ENCODE measurements at places on chromosomes 1 and 21.

- DNase-seq: no peak
Measured at GRCh38 chr1:66354311-66355201, 179.4 kb upstream of the SGIP1 start.

DNA sequence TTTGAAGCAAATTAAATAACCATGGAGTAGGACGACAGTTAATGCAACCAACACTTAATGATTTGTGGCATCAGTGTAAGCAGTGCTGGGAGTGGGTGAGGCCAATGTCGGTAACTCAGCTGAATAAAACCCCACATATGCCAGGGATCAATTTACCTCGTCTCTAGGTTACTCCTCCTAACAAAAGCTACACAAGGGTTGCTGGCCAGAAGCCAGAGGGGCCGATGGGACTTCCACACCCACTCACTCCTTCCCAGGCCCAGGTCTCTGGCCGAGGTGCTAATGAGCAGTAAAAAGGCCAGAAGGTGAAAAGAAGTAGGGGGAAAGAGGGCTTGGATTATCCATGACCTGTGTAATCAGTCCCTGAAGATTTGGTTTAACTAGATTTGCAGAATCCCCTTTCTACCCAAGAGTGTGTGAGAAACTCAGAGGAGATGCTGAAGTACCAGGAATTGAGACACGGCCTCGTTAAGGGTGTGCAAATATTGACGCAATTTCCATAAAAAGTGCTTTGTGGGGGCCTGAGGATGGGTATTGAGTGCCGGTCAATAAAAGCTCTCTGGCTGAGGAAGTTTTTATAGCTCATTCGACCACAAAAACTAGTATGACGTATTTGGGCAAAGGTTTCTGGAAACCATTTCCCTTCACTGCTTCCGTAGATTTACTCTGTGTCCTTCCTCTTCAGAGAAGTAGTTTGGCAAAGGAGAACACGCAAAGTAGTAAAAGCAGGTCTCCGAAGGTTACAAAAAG is 145.5 kb downstream of the TBX15 start:
- DNase-seq: no peak

- DNase-seq: no peak
Measured at GRCh38 chr1:159187033-159187432, 15.6 kb downstream of the CADM3 start.

GRCh38 chr1:100876291-100876690 is 18.4 kb downstream of the EXTL2 start:
- peak; percentile 59 for DNase-seq

DNA sequence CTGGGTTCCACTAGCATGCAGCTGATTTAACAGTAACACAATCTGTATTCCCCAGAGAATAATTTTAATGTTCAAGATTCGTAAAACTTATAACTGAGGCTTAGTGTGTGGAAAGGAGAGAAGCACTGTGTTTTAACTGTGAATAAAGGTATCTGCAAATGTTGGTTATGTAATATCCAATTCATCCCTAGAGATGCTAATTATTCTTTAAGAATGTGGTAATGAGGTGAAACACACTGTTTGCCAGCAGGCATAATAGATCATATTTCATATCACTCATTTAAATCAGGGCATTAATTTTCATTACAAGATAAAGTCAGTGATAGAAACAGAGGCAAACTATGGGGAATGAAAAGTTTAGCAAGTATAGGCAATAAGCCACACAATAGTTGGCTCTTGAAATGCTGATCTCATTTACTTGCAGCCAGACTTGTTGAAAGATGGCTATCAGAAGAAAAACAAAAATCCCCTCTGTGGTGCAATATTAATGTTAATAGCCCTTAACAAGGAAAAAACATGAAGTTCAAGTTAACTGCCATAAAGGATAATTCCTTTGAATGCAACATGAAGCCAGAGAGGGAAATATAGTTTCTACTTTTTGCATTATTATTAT is 33.4 kb downstream of the HMCN1 start:
- no peak for DNase-seq

- DNase-seq: no peak
Measured at GRCh38 chr1:172914501-172915144, 136.1 kb downstream of the TNFSF18 start.

DNA sequence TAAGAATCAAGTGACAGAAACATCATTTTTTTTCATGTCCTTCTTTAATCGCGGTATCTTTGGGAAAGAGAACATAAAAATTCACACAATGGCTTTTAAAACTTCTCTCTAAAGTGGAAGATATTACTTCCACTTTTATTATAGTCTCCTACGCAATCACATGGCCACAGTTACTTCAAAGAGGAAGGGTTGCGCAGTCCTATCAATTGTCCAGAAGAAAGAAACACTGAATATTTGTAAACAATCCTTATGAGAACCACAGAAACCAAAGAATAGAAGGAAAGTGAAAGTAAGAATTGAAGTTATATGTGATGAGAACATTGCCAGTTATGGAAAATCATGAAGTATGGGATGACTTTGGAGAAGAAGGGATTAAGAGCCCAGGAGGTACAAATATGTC is 32.6 kb downstream of the CFH start:
- DNase-seq: peak; percentile 47

DNA sequence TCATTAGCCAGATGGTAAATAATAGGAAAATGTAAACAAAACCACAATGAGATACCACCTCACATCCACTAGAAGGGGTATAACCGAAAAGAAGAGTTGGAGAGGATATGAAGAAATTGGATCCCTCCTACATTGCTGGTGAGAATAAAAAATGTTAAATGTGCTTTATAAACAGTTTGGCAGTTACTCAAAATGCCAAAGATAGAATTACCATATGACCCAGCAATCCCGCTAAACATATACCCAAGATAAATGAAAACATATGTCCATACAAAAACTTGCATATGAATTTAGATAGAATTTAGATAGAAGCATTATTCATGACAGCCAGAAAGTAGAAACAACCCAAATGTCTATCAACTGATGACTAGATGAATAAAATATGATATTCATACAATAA is 4.4 kb upstream of the FMO2 start:
- no peak for DNase-seq

- no peak for DNase-seq
Measured at GRCh38 chr21:36402339-36402738, 17.1 kb downstream of the CHAF1B start.

DNA sequence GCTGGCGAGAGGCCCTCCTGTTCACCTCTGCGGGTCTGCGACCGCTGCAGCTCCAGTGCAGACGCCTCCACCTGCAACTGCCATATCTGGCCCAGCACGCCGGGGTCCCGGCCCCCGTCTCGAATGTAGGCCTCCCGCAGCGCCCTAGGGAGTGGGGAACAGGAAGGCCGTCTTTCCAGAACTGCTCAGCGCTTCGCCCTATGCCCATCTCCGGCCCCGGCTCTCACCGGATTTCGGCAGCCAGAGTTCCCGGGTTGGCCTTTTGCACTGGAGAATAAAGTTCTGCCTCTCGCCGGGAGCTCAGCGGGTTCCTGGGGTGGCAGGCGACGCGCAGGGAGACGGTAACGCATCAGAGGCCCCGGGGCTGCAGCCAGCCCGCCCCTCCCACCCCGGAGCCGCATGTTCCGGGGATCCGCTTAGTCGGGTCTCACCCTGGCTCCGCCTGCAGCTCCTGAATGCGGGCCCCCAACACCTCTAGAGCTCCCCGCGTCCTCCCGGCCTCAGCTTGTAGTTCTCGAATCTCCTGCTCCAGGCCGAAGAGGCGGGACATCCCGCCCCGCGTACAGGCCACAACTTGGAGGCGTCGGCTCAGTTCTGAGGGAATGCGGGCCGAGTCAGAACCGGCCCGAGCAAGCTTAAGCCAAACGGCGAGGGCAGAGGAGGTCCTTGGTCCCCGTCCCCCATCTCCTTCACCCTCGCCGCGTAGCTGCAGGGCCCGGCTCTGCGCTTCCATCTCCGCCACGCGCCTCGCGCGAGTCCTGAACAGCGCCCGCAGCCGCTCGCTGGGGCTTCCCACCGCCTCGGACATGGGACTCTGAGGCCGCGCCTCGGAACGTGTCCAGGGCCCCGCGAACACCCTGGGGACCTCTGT is 1.1 kb downstream of the CCDC17 start:
- DNase-seq: no peak

DNA sequence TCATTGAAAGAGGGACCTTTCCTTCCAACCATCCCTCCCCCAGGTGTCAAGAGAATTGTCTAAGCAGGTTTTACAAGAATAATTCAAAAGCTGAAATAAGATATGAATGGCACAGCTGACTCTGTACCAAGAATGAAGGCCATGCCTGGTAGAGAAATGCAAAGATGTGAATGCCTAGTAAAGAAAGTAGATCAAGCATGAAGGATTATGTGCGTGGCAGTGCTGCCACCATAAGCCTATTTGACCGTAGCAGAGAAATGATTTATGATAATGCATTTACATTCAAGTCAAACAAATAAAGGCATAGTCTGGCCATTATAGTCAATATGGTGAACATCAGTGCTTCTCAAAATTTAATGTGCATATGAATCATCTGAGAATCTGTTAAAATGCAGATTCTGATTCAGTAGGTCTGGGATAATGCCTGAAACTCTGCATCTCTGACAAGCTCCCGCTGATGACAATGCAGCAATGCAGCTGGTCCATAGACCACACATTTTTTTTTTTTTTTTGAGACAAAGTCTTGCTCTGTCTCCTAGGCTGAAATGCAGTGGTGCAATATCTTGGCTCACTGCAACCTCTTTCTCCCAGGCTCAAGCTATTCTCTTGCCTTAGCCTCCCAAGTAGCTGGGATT is 16.6 kb upstream of the CLCA4 start:
- no peak for DNase-seq

- no peak for DNase-seq
Measured at GRCh38 chr1:24338447-24338846, 19.3 kb downstream of the GRHL3 start.

DNA sequence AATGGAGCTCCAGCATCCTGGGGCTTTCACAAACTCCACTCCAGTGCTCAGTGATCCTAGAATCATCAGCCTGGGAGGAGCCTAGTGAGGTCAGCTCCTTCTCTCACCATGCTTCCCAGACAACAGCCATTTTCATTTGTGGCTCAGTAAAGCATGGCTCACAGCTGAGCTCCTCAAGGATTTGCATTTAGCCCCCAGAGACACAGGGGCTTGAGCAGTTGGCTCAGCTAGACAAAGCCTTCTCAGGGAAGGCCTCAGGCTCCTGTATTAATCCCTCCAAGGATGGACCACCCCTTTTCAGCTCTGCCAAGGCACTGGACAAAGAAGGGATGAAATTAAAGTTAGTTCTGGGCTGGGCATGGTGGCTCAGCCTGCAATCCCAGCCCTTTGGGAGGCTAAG is 39.5 kb downstream of the ERI3 start:
- no peak for DNase-seq

- no peak for DNase-seq
Measured at GRCh38 chr1:116768416-116769103, 14.3 kb downstream of the CD2 start.

- no peak for DNase-seq
Measured at GRCh38 chr1:212585210-212585609, 23.4 kb upstream of the ATF3 start.

GRCh38 chr21:42473498-42474042 is 22.5 kb downstream of the RSPH1 start:
- DNase-seq: no peak

DNA sequence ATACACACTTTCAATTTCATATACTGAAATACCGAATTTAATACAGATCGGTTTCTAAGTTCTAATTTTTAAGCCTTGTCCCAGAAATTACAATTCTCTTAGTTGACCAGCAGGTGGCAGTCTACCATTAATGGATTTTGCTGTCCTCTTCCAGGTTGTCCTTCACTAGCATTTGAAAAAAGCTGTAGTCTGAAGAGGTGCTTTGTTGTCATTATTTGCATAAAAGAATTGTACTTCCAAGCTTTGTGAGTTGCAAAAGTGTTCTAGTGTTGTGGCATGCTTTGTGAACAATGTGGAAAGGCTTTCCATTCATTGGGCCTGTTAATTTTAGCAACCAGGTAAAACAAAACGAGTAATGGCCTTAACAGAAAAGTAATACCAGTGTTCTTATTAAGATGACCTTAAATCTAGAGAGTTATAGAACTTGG is 193.6 kb downstream of the RPS6KC1 start:
- peak; percentile 74 for DNase-seq

DNA sequence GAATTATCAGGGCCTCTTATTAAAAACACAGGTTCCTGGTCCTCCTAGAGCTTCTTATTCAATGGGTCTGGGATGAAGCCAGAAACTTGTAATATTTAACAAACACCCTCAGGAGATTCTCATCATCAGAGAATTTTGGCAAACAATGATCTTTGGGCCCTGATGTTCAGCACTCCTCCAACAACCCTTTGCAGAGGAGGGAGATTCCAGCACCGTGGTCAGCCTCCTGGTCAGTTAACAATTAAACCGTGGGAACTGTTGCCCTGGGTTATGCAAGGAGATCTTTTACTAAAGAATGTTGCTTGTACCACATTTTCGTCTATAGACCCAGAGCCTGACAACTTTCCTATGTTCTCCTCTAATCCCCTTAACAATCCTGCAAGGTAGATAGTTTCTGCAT is 294.4 kb downstream of the PLPP3 start:
- DNase-seq: no peak

GRCh38 chr1:15684468-15685291 is 560 bp downstream of the PLEKHM2 start:
- peak; percentile 78 for DNase-seq

DNA sequence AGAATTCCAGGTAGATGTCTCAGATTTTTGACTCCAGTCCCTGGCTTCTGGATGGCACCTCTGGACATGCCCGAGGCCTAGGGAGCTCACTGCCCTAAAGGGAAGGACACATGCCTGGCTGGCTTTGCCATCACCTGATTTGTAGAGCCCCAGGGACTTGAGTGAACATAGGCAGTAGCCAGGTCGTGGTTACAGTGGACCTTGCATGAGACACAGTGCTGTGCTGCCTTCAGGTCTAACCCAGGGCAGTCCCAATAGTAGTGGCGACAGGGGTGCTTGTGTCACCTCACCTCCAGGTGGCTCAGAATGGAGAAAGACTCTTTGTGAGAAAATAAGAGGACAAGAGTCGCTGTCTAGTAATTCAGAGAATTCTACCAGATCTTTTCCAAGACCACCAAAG is 166.7 kb downstream of the USP25 start:
- no peak for DNase-seq

DNA sequence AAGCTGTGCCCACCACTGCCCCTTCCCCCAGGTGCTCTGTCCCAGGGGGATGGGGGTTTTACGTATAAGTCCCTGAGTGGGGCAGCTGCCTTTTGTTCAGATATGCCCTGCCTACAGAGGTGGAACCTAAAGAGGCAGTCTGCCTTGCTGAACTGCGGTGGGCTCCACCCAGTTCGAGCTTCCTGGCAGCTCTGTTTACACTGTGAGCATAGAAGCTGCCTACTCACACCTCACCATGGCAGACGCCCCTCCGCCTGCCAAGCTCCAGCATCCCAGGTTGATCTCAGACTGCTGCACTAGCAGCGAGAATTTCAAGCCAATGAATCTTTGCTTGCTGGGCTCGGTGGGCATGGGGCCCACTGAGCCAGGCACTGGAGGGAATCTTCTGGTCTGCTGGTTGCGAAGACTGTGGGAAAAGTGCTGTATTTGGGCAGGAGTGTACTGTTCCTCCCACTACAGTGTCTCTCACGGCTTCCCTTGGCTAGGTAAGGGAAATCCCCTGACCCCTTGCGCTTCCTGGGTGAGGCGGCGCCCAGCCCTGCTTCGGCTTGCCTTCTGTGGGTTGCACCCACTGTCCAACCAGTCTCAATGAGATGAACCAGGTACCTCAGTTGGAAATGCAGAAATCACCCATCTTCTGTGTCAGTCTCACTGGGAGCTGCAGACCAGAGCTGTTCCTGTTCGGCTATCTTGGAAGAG is 17.6 kb upstream of the RWDD3 start:
- DNase-seq: no peak
